ENCODE measurements at places on chromosomes 2 and 18.

DNA sequence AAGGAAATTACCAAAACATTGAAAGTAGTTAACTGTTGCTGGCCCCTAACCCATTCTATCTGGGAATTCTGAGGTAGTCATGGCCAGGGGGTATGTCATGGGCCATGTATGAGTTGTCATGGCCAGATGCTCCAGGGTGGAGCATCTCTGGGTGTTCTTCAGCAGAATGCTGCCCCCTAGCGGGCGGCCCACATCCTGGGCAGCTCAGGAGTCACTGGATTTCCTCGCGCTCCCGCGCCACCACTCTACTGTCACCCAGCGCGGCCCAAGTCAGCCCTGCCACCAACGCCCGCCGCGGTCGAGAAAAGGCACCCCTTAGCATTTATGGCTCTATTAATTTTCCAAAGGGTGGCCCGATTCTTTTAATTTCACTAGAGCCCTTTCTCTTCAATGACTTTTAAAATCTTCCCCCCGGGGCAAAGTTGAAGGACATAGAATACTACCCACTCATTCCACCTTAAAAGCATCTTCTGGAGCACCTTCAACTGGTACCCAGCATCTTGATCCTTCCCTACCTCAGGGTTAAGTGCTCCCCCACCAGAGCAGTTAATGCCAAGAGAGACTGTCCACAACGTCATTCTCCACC lies 41.6 kb downstream of the PKDCC start:
- peak; percentile 51 for DNase-seq

DNA sequence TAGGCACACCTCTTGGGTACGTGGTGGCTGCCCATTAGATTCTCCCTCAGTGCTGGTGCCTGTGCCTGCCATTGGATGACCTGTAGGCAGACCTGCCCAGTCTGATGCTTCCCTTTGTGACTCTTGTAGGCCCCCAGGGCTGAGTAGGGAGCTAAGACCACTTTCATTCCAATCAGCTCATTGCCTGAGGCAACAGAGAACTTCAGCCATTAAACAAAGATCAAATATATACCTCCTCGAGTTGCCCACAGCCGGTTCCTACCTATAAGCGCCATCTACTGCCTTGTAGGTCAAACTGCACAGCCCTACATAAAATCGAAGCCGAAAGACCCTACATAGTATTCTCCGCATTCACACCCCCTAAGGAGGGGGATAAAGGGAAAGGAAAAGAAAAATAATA lies 184.6 kb downstream of the ETAA1 start:
- DNase-seq = no peak

DNA sequence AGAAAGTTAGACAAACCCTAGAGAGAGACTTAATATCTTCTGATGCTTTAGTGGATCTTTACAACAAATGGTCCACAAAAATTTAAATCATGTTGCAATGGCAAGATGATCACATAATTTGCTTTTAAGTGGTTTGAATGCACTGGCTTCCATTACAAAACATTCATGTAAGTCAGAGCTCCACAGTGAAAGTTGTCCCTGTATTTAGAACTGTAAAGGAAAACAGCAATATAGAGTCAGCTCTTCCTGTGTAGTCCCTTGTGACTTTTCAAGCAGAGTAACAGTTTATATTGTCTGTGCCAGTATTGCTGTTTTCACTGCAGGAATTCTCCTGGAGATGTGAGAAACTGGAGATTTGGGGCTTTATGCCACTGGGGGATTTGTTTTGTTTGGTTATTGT lies 77.7 kb downstream of the MEIS1 start:
- DNase-seq = no peak

DNA sequence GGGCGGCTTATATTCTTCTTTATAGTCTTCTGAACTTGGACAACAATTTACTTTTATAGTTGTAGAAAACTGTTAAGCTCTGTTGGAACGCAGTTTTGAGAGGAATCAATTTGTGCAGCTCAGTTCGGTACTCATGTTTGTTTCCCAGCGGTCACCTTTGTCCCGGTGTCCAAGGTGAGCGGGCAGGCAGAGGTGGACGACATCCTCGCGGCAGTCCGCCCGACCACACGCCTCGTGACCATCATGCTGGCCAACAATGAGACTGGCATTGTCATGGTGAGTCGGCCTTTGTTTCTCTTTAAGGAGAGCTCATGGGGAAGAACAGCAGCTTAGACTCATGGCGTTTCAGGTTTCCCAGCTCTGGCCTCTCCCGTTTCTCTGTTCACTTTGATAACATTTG lies 18.6 kb upstream of the ESPNL start:
- no peak for DNase-seq

DNA sequence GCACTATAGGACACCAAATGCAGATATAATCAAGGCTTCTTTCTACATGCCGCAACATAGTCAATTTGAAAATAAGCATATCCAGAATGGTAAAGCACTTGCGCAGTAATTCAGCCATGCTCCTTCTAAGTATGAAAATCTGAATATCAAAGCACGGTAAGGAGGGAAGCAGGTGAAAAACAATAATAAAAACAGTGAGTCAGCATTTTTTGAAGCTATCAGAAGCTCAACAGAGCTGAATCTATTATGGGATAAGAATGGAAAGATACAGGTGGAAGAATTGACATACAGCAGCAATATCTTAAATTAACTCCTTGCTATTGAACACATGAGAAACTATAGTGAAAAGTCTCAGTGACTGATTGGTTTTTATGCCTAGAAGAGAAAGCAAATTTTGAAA lies 266.3 kb downstream of the NRXN1 start:
- no peak for DNase-seq

- DNase-seq = no peak
Observed at GRCh38 chr2:207768168-207768865, 1.4 kb downstream of the FZD5 start.

DNA sequence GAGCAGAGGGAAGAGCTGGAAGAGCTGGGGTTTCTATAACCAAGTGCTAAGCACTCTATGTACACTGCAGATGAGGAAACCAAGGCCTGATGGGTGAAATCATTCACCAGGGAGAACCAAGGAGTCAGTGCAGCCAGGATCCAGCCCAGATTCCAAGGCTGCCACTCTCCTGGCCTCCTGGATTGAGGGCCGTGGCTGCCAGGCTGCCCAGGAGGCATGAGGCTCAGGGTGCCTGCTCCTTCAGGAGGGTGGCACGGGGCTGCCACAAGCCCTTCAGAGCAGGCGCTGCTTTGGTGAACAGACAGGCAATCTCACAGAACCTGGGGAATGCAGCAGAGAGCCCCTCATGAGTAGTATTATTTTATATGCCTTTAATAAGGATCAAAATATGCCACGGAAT lies 293.7 kb upstream of the HDAC4 start:
- no peak for DNase-seq
